ENCODE measurements at places on chromosomes 2 and 18.
A peak's percentile ranks its signal among the peaks of the same experiment; 100 is the strongest.

GRCh38 chr2:239098288-239098970, 250.5 kb downstream of the TWIST2 start:
- DNase-seq = no peak

DNA sequence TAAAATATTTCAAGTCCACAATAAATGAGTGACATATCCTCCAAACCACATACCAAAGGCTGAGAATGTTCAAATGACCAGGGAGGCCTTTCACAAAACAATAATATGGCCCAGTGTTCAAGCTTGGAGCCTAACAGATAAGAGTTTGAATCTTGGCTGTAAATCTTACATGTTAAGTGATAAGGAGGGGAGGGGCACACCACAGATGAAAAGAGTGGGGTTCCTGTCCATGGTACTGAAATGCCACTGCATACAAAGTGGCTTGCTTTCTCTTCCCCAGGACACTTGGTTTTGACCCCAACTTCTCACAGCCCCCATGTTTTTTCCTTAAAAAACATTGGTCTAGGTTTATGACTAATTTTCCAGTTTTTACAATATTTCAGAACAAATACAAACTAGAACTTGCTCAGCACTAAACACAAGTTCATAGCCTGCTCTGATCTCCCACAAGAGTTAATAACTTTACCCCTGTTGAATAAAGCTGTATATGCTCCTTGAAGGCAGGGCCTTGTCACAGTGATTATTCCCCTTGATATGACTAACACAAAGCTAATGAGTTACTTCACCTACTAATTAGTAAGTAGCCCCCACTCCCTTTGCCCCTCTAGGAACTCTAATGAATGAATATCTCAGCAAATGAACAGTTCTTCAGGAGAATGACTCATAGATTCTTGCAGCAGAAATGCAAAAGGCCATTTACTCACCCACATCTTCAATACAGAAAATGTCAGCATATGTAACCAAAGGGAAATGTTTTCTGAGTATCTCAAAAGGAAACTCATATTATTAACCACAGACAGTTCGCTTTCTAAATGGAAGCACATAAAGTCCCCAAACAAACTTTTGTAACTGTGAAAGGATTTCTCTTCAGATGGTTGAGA, 142.2 kb downstream of the SATB2 start:
- no peak for DNase-seq

GRCh38 chr18:30828700-30829099, 213.8 kb downstream of the DSC3 start:
- DNase-seq = no peak

GRCh38 chr2:69180227-69180626, 167.2 kb downstream of the ANTXR1 start:
- no peak for DNase-seq

DNA sequence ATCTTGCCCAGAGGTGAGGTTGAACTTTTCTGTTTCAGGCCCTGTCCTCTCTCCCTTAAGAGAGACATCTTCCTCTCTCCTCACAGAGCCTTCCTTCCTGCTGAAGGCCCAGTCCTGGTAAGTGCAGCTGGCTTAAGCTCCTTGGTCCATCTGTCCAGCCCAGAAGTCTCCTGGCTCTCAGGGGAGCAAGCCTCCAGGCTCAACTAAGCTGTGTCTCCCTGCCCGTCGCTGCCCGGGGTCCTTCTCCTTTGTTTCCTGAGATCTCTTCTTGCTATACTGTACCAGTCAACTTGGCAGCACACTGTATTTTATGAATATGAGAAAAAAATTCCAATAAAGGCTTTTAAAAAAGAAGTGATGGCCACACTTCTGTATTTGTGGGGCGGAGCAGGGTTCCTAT, 77.4 kb downstream of the KCNF1 start:
- no peak for DNase-seq

GRCh38 chr2:240234503-240234951, 94.1 kb upstream of the OTOS start:
- no peak for DNase-seq

- DNase-seq = no peak
Measured at GRCh38 chr2:74528600-74529356, 728 bp downstream of the AUP1 start.

DNA sequence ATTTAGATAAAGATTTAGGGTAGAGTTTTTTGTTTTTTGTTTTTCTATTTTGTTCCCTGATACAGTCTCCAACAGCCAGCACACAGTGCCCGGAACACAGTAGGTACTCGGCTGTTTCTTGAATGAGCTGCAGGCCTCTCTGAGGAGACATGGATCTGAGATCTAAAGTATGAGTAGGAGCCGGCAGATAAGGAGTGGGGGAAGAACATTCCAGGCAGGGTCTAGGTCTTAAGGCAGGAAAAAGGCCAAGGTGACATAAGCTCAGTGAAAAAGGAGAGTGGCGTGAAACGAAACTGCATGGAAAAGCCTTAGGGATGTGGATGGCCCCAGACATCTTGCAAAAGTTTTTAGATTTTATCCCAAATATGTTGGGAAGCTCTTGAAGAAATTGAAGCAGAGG, 94.4 kb downstream of the ITGB1BP1 start:
- no peak for DNase-seq

DNA sequence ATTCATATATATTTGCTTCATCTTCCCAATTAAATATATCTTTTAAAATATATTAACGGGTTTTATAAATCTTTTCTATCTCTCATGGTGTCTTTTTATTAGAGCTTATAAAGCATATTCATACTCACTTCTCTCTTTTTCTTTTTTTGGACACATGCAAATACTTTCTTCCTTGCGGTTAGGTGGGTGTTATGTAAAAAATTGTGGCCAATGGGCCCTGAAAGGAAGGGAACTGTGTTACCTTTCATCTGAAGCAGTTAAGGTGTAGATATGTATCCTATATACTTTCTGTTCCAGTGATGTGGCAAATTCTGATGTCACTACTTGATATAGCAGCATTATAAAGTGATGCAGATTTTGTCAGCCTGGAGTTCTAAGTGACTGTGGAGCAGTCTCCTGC, 714.5 kb downstream of the PLCL1 start:
- DNase-seq = no peak

DNA sequence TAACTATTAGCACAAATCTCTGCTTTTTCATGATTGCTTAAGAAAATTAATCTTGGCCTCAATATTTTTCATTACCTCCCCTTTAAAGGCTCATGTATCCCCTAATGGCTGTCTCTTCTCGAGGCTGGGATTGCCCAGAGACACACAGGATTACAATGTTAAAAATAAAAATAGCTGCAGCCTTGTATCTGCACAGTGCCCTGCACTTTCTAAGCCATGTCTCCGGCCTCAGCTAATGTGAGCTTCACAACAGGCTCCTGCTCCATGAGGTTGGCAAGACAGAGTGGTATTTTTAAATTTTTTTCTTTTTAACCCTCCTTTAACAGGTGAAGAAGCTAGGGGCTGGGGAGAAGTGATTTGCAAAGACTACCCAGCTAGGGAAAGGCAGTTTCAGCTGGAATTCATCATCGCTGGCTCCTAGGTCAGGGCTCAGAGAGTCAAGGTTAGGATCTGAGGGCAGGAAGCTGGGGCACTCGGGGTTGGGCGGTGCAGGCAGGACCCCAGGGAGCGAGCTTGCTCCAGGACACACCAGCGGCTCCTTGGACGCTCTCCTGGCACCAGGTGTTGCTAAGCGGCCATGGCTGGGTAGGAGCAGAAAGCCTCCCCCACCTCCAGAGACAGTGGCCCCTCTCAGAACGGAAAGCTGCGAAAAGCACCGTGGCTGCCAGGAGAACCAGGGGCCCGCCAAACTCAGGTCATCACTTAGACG, 135.6 kb downstream of the SMAD2 start:
- no peak for DNase-seq

- DNase-seq = no peak
Measured at GRCh38 chr2:10141736-10142639, 19.4 kb downstream of the RRM2 start.

GRCh38 chr2:112869258-112869842, 32.8 kb upstream of the IL1B start:
- DNase-seq = no peak

DNA sequence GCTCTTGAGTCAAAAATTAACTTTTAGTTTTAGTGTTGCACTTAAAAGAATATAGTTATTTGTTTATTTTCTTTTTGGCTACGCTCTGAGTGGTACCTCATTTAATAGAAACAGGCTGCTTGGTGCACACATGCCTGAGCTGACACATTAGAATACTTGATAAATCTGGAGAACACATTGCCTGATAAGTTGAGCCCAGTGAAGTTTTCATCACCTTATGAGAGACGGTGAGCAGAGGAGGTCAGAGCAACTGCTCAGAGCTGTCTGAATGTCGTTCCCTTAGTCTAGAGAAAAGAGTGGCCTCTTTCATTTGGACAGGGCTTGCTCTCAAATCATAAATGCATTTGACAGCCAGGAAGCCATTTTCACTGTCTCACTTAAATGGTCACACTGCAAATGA, 715.9 kb downstream of the MBD2 start:
- no peak for DNase-seq

DNA sequence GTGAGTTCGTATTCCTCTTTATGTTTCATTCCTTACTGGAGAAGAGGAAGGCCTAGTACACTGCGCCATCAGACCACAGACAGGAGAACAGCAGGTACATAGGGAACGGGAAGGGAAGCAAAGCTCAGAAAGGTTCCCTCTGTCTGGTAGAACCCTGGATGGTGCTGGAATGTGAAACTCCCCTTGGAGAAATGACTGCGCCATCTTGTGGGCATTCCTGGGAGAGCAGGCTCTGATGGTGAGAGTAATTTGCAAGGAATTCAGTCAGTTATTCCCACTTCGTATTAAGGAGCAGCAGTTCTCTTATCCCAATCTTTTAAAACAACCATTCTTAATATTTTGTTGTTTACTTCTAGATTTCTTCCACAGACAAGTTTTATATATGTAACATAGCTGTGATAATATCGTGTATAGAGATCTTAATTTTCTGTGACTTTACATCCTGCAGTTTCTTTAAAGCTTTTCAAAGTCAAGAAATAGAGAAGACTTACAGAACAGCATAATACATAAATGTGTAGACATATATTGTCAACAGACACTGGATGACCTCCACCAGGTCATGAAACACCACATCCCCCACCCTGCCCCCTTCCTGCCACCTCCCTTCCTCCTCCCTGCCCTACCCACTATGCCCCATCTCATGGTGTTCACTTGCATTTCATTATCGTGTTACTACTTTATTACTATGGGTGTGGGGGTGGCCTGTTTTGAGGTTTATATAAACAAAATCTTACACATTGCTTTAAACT, 83.9 kb downstream of the ARHGEF4 start:
- peak; percentile 51 for DNase-seq

DNA sequence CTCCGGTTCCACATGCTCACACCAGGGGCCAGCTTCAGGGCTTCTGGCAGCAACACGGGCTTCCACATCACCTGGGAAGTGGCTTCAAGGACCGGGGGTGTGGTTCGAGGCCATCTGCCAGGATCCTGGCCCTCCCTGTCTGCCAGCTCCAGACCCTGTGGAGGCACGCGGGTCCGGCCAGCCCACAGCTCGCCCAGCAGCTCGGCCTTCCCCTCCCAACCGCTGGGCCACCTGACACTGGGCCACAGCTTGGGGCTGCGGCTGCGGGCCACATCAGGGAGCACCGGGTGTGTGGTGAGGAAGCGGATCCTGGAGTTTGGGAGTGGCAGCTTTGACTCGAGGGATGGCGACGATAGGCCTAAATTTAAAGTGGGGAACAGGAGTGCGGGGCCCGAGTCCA, 7.0 kb downstream of the C2orf81 start:
- DNase-seq = no peak

DNA sequence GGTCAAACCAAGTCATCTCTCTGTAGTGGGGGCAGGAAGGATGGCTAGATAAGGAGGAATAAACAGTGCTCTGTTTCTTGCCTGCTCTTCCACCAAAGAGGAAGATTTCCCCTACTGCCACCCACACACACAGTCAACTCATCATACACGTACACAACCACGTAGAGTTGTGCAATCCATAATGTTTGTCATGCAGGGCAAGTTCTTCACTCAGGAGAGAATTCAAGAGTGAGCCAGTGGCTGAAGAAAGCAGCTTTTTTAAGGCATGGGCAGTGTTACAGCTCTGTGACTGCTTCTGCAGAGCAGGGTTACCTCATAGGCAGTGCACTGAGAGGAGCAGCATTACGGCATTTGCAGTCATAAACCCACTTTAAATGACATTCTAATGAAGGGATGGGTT, 283.0 kb downstream of the RND3 start:
- DNase-seq = no peak

DNA sequence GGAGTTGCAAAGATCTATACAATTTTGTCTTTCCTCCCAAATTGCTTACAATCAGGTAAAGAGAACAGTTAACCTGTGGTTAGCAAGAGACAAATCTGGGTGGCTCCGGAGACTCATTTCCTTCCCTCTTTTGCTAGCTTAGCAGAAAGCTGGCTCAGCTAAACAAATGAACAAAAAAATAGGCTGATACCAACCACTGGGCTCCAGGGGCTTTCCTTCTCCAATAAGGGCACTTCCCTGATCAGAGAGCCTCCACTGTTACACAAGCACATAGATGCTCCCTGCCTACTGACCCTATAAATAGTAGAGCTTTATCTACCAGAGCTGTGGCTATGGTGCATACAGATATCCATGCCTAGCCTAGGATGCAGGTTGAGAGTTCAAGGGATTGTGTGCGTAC, 90.1 kb upstream of the ARL5A start:
- no peak for DNase-seq

- DNase-seq = no peak
Measured at GRCh38 chr18:79517341-79517740, 121.6 kb downstream of the NFATC1 start.

DNA sequence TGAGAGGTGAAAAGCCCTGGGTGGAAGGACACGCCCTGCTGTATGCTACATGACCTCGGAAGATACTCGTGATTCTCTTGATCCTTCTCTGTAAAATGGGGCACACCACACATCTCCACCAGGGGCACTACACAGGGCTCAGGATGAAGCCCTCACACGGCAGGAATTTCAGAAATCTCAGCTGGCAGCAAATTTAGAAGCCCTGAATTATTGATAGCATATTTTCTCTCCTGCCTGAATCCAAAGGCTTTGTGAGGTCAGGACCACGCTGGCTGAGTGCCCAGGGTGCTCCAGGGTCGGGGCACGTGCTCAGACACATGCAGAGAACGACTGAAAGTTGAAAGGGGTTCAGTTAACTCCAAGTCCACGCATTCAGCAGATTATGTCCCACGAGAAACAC, 42.1 kb upstream of the GALR1 start:
- no peak for DNase-seq

- DNase-seq = no peak
Measured at GRCh38 chr2:68342470-68342869, 22.6 kb upstream of the PLEK start.

GRCh38 chr18:77321823-77322805, 72.5 kb downstream of the GALR1 start:
- DNase-seq = no peak

DNA sequence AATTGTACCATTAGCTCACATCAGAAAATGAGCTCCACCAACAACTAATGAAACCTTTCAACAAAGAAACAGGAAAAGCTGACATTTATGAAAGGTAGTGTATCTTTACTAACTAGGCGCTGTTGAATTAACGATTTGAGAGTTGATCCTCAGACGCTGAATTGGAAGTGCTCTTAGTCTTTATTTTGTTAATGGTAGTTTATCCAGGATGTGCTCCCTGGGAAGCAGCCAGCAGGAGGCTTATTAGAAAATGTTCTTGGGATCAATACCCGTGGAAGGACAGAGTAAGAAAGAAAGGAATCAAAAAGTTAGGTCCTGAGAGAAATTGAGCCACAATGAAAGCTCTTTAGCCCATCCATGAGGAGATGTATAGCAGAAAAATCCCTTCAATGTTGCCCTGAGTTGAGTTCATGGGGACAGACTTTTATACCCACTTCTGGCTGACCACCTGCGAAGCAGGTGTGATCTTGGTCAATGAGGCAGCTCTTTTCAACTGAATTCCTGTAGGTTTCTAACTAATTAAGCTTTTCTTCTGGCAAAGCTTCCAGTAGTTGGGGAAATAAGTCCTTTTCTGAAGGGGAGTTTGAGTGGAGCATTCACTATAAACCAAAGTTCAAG, 492.6 kb upstream of the REG3G start:
- no peak for DNase-seq

Data from SK-N-DZ (cell line).